CD8-positive, alpha-beta memory T cell (primary cell): ENCODE measurements at places on chromosomes 11 and 22. TPM values are rescaled to one million over a fixed set of nuclear protein-coding genes. Genes with fewer than 3 reads are reported as not detected.

Gene P2RY2
- total RNA-seq = not detected

Gene MRGPRF
- total RNA-seq = not detected

Gene BLID
- total RNA-seq = not detected

Gene NXPE4
- not detected for total RNA-seq

Gene RELT
- total RNA-seq = 23.4 TPM
